ENCODE measurements at places on chromosomes 12 and 14.

- DNase-seq, result no peak
These were observed 3.9 kb upstream of the TMEM63C start for GRCh38 chr14:77177702-77178101.

- no peak for DNase-seq
These were observed 66.1 kb downstream of the CCDC88C start for GRCh38 chr14:91351512-91351862.

DNA sequence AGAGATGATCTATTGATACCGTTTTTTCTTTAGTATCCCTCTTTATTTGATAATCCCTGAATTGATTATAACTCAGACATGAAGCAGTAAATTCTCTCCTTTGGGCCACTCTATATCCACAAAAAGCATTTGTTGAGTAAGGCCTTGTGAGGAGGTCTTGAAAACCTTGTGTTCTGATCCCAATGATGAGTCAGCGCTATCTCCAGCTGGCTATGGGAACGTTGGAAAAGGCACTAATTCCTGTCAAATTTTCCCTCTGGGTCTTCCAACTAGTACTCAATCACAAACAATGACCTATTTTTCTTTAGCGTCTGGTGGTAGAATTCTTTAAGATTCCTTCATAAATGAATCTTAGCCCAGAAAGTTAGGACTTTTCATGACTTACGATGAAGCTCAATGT is 168.4 kb upstream of the LRIG3 start:
- no peak for DNase-seq

DNA sequence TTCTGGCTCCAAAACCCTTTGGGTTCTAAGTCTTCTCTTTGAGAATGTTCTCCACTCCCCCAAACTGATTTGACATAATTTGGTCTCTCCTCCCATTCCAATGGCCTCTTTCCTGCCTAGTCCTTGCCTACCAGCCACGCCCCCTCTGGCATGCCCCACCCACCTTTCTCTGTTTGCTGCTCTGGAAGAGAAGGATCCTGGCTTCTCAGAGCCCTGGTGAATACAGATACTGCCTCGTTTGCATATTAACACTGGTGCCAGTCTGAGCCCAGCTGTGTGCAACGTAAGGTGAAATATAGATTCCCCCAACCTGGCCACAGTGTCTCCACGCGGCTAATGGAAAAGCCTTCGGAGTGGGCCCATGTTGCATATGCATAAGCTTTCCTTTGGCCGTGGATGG is 79.7 kb downstream of the PAPOLA start:
- no peak for DNase-seq

DNA sequence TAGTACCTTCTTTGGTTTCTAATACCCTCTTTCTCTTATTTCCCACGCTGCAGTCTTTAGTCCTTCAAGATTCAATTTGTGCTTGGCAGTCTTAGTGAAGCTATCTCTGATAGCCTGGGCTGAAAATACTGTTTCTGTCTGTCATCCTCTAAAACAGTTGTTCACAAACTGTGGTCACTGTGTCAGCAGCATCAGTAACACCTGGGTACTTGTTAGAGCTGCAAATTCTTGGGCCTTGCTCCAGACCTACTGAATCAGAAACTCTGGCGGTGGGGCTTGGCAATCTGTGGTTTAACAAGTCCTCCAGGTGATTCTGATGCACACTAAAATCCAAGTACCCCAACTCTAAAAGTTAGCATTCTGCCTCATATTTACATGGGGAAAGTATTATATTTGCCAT is 217.5 kb upstream of the SEL1L start:
- DNase-seq, result no peak

DNA sequence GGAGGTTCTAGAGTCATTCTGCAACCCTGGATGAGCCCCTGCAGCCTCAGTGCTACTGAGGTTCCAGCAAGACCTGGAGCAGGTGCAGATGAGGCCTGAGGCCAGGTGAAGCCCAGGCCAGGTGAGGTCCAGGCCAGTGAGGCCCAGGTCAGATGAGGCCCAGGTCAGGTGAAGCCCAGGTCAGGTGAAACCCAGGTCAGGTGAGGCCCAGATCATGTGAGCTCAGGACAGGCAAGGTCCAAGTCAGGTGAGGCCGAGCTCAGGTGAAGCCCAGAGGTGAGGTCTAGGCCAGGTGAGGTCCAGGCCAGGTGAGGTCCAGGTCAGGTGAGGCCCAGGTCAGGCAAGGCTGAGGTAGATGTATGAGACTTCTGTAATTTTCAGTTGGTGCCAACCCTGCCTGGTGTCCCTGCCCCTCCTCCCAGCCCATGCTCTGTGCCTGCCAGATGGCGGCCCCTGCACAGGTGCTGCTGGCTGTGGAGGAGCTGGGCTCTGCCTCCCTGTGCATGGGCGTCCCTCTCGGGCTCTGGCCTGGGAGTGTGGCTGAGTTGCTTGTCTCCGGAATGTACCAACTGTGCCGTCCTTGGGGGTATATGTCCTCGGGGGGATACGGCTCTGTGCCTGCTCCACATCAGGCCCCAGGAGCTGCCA is 388.5 kb downstream of the TMEM121 start:
- DNase-seq, result no peak

DNA sequence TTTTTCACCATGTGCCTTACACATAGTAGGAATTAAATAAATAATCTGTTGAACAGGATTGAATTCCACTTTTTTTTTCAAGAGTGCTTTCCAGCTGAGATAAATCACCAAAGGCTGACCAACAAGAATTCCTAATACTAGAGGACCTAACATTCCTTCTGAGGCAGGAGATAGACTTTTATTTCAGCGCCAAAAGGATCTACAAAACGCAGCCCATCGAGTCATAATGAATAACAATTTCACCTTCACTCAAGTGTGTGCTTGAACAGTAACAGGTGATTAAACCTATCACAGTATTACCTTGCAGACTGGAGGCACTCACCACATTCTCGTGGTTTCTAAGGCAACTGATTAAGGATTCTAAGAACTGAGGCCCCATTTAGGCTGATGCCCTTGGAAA is 224.3 kb upstream of the ATP2B1 start:
- DNase-seq, result no peak

GRCh38 chr12:104292872-104293794 is 10.4 kb upstream of the EID3 start:
- DNase-seq, result no peak

- no peak for DNase-seq
These were observed 55.8 kb downstream of the PRIMA1 start for GRCh38 chr14:93732524-93732923.

GRCh38 chr12:13250416-13250815 is 53.9 kb downstream of the EMP1 start:
- no peak for DNase-seq

DNA sequence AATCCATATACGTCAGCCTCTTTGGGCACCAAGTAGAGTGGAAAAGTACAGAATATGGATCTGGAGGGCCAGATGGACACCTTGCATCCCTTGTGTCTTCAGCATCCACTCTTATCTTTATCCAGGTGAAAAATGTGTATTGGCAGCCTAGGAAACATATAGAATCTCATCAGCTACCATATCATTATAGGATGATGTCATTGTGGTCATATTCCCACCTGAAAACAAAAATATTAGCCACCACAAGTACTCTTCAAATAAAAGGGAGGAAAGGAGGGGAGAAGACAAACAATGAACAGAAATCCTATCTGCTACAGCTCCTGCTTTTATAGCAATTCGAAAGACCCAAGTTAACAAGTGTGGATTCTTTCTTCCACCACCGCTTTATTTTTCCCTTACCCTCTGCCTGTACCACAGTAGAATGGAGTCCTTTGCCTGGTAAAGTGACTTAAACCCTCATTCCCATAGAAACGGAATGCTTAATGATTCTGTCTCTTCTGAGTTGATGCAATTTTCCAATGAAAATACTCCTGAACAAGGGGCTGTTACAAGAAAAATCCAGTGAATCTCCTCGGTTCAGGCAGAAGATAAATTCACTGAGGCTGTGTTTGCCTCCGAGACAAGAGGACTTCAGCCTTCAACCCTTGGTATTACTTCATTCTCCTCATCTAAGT is 13.8 kb upstream of the IL26 start:
- no peak for DNase-seq

GRCh38 chr12:124809878-124810277 is 53.8 kb downstream of the SCARB1 start:
- DNase-seq, result no peak

DNA sequence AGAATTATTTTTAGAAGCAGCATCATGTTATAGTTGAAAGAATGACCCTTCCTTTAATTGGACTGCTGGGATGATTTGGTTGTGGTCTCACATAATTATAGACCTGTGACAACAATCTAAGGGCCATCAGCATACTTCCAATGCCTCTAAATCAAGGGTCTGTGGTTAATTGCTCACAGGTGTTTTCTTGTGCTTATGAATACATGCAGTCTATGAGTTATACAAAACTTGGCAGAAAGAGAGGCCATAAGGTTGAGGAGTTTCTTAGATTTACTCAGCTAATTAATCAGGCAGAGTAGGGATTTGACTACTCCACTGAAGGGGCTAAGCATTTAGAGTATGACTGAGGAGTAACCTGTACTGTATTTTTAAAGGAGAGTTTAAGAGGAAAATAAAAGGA is 37.0 kb upstream of the FRMD6 start:
- DNase-seq, result peak; percentile 51

DNA sequence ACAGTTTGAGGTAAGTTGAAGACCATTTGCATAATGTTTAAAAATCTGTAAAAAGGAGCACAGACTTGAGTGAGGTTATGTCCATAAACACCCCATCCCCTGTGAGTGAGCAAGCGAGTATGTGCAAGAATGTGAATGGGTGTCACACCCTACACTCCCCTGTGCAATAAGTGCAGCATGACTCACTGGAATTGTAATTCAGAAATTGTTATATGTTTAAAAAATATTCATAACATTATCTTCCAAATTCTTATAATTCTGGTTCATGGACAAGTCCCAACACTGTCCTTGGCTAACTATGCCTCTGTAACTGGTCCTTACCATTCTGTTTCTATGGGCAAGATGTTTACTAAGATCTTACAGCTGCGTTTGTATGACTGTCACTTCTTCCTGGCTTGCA is 207.8 kb upstream of the FAR2 start:
- no peak for DNase-seq

GRCh38 chr12:124607681-124608425 is 40.4 kb upstream of the NCOR2 start:
- DNase-seq, result no peak

GRCh38 chr12:116515684-116516083 is 43.5 kb upstream of the MAP1LC3B2 start:
- no peak for DNase-seq

DNA sequence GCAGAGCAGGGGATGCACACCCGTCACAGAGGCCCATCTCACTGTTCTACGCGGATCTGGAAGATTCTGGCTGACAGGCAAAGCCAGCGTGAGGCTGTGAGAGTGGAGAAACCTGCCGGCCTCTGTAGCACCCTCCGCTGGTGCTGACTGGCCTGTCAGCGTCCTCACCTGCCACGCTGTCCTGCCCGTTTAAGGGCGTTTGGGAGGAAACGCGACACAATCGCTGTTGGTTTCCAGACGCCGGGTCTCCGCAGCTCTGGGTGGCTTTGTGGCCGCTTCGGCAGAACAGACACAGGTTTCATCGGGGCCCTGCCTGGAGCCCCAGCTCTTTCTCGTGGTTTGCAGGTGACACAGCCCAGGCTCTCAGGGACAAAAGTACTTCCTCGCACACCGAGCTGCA is 70.6 kb downstream of the NOC4L start:
- no peak for DNase-seq

GRCh38 chr12:52314511-52314910 is 6.7 kb downstream of the KRT83 start:
- DNase-seq, result no peak

- no peak for DNase-seq
These were observed 80.7 kb upstream of the METAP2 start for GRCh38 chr12:95393191-95393790.

GRCh38 chr14:96811265-96811664 is 14.1 kb downstream of the VRK1 start:
- DNase-seq, result no peak

GRCh38 chr14:62897771-62898170 is 147.5 kb downstream of the KCNH5 start:
- no peak for DNase-seq

- no peak for DNase-seq
These were observed 344.7 kb downstream of the CACNA1C start for GRCh38 chr12:2397356-2398045.

DNA sequence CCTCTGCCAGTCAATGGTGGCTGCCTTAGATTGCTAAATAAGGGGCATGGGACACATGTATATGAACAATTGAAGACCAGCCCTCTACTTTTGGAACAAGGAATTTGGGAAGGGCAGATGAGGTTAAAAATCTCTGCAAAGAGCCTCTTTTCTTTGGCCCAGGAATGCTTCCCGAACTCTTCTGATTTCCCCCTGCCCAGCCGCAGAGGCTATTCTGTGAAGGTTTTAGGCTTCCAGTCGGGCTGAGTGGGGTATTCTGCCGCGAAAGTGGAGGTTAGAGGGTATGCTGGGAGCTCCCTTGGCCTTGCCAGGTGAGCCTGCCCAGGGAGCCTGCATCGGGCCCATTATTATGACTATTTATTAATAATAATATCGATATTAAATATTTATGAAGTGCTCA is 1.2 kb downstream of the POU6F1 start:
- no peak for DNase-seq

- no peak for DNase-seq
These were observed 18.7 kb upstream of the SERPINA6 start for GRCh38 chr14:94341656-94342333.

DNA sequence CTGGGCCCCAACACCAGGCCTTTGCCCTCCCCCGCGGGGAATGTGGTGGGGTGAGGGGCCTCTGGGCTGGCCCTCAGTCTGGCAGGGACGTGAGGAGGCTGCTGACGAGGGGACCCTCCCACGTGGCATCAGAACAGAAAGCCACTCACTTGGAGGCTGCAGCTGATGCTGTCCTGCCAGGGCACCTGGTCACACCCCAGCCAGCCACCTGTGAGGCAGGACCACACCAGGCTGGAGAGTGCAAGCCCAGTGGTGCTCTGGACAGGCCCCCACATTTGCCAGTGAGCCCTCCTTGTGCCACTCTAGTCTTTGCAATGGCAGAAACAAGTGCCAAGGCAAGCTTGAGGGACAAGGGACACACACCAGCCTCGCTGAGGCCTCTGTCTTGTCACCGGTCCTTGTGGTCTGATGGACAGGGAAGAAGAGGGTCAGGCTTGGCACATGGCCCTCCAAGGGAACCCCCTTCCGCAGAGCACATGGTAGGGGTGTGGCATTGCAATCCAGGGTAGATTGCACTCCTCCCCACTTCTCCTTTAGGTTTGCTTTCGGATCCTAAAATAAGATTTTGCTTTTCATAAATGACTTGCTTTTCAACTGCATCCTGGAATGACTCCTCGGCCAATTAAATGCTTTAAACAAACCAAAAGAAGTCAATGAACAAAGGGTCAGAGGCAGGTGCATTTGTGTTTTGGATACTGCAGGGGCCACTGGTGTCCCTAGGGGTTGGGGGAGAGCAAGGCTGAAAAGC is 53.7 kb downstream of the CCDC88C start:
- DNase-seq, result peak; percentile 46

DNA sequence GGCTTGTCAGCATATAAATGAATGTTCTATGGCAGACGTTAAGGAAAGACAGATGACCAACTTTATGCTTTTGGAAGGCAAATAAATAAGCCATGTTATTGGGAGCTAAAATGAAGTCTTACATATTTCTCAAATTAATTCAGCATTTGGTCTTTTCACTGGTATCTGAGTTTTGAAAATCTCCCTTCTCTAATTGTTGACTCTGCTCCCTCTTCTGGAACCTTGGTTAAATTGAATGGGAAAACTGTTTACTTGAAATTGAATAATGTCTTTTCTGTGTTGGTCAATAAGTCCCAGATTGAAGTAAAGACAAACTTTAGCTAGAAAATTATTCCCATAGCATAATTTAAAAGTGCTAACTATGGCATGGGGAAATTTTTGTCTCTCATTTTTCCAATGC is 38.7 kb downstream of the LGR5 start:
- no peak for DNase-seq

GRCh38 chr12:65811968-65812700 is 12.1 kb upstream of the HMGA2 start:
- DNase-seq, result no peak

Data from kidney (tissue), 22 donors.